ENCODE measurements at places on chromosomes 5 and 9.
A peak's percentile ranks its signal among the peaks of the same experiment; 100 is the strongest.

DNA sequence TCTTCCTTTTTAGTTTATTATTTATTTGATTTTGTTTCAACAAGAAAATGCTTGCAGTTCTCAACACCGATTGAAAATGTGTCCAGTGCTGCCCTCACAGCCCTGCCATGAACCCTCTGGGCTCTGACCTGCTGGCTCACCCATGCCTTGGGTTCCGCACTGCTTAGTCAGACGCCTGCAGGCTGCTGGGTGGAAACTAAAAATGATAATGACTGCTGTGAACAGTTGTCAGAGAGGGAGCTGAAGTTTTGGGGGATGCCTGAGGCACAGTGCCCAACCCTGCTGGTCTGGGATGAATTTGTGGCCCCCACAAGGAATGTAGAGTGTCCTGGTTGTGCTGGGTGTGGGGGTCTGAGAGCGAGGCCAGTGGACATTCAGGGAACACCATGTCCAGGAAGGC, 22.2 kb upstream of the CFAP157 start:
- DNase-seq = no peak

DNA sequence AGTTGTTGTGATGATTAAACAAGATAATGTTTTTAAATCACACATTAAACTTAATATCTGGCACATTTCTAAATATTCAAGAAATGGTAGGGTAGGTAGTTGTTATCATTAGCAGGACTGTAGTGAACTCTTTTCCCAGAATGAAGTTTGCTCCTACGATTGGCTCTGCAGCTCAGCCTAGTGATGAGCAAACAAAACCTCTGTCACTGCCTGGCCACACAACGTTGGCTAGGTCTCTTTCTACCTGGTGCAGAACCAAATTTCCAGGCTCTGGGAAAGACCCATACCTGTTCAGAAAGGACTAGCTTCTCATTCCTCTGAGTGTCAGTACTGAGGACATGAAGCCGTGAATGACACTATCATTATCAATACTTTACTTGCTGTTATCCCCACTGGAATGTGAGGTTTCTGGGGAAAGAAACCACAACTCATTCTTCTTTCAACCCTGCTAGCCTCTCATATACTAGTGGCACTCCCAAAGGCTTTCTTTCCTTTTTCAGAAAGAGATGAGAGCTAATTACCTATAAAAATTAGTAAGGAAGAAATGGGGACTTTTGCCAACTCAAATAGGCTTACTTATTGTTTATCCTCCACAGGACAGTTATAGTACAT, 219.3 kb upstream of the TRIM32 start:
- DNase-seq = no peak

- peak; percentile 38 for DNase-seq
Observed at GRCh38 chr5:96660971-96661854, 963 bp upstream of the CAST start.

DNA sequence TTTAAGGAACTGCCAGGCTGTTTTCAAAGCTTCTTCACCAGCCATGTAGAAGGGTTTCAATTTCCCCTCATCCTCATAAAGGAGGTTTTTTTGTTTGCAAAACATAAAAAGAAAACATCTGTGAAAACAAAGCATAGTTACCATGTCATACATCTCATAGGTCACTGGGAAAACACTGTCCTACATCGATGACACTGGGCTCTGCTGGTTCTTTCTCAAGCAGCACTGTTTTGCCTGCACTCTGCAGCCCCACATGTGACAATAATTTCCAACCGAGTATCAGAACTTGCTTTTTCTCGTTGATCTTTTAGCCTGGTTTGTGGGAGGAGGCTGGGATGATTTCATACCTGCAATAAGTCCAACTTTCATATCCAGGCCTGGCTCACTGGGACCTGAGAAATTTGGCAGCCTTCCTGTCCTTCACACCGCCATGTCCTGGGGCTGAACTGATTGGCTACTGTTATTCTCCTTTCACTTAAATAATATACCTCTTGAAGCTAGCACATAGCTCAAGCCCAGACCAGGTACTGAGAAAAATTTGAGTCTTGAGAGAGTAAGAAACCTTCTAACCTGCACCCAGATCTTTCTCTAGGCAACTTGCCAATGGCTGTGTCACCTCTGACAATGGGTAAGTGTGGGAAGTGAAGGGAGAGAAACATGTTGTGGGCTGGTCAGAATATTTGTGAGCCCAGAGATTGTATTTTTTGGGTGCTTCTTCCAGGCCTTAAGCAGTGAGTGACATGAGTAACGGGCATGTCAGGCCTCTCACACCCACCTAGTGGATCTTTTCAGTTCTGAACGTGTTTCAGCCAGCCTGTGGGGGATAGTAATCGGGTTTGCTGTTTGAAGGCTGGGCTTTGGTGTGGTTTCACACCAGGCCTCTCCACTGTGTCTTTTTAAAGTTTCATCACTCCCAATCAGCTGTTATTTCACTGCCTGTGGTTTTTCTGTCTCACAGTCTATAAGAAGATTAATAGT, 502.8 kb downstream of the NTRK2 start:
- DNase-seq = no peak

DNA sequence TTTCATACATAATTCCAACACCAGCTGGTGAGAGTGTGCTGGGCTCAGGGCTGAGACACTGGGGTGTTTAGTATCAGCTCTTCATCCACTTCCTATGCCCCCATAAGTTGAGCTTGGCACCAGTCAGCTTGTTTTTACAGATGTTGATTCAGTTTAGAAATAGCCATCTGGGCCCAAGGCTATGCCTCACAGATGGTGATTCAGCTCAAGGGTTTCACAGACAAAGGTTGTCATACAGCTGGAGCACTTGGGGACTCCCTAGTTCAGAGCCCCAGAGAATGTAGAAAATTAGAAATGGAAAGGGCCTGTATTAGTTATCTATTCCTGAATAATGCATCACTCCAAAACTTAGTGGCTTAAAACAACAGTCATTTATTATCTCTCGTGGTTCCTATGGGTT, 10.3 kb upstream of the CRHBP start:
- no peak for DNase-seq

DNA sequence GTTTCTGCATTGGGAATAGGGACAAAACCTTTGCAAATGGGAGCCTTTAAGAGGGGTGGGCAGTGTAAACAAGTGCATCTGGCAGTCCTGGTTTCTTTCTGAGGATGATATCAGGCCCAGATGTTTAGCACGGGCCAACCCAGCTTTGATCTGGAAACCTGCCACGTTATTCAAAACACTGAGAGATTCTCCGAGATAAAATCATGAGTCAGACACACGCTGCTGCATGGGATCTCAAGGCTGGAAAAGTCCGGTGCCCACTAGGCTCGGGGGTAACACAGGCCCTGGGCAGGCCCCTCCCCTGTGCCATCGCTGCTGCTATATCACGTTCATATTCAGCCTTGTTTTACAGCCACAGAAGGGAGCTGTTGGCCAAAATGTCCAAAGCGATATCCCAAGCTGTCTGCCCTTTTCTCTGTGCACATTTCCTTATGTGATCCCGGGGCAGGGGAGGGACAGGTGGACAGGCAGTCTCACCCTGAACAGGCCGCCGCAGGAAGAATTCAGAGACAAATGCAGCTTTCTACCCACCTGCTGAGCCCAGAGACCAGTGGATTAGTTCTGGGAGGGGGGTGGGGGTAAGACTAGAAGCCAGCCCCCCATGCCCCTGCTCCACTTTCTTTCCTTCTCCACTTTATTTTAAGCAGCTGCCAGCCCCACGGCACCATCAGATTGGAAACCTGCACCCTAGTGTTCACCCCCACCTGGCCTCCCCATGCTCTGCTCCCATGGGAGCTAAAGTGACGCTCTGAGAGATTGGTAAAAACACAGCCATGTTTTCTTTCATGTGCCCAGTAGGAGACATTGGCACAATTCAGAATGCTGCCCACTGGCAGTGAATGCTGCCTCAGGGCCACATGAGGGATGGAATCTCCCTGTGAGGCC, 63.1 kb downstream of the TMOD1 start:
- DNase-seq = no peak
